Suprapubic skin (tissue), 4 donors: ENCODE measurements at places on chromosomes 4 and X. TPM values are rescaled to one million over a fixed set of nuclear protein-coding genes. Genes with fewer than 3 reads are reported as not detected.

CT45A1 gene
- total RNA-seq: not detected

GRCh38 chr4:31052519-31052918 lies 332.4 kb downstream of the PCDH7 start:
- no peak for DNase-seq

- no peak for DNase-seq
These were observed 84.9 kb downstream of the GAB1 start for GRCh38 chr4:143421609-143422008.

- no peak for DNase-seq
These were observed 45.8 kb upstream of the ITM2A start for GRCh38 chrX:79412972-79413371.

GRCh38 chrX:129478516-129478915 lies 44.8 kb downstream of the SMARCA1 start:
- no peak for DNase-seq

DNA sequence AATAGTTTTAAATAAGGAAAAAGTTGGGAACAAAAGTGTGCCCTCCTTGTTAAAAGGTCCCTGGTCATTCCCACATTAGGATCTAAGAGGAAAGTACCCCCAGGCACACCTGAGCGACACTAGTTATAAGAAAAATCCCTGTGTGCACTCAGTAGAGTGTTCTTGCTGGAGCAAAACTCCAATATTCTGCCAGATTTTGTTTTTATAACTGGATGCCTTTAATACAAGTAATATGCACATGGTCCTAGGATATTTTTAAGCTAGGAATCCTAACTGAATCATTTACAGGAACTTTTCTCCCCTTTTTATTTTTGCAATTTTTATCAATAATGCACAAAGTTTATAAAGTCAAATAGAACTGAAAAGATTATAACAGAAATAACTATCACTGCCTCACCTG lies 68.6 kb downstream of the BEND4 start:
- DNase-seq: no peak

RTL5 gene
- total RNA-seq: 1.3 TPM

DNA sequence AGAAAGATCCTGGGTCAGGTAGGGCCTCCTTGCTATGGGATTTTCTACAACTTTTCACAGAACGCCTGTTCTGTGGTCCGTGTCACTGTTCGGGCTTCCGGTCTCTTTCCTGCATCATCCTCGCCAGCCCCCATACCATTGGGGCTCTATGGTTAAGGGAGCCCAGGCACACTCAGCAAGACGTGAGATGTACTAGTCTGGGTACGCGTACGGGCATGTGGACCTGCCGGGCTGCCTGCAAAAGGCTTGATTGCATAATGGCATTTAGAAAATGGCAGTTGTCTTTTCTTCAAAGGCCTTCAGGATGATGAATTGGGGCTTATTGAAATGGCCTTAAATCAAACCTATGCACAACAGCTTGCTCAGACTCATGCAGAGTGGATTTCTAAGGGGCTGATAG lies 86.7 kb downstream of the CNGA2 start:
- no peak for DNase-seq

- DNase-seq: no peak
These were observed 195.9 kb downstream of the KDR start for GRCh38 chr4:54929459-54929858.

GRCh38 chr4:1327526-1328266 lies 19.3 kb upstream of the UVSSA start:
- no peak for DNase-seq

DNA sequence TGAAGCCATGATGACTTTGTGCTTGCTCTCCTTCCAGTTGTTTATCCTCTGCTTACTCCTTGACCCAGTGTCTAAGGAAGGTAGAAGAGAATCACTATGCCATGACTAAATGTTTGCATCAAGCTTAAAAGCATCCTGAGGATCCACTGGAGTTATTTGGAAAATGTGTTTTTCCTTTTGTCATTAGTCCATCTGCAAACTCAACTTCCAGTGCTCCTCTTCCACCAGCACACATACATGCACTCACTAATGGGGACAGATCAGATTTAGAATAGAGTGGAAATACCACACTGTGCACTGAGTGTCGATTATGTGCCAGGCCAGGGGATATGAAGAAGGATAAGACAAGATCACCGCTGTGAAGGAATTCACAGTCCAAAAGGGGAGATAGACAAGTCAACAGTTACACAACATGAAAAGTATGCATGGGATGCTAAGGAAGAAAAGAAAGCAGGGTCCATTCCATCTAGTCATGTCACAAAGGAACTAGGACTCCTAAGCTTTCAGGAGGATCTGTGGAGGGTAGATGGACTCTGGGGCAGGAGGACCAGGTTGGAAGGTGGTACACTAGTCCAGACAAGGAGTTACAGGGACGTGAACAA lies 1.9 kb downstream of the OCIAD2 start:
- DNase-seq: no peak

DNA sequence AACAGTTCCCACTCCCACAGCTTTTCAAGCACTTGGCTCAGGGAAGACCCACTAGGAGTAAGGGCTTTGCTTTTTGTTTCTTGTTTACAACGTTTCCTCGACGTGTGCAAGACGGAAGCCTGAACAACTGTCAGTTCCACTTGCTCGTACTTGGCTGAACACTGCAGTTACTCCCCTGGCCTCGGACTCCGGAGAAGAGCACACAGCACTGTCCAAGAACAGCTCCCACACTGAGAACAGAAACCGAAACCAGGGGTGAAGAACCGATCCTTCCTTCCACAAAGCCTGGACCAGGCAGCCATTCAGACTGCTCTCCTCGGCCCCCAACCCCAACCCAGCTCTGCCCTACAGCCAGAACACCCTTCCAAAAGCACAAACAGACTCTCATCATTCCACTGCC lies 25.5 kb downstream of the IRF2 start:
- DNase-seq: no peak

PLS3 gene
- total RNA-seq: 129 TPM

DNA sequence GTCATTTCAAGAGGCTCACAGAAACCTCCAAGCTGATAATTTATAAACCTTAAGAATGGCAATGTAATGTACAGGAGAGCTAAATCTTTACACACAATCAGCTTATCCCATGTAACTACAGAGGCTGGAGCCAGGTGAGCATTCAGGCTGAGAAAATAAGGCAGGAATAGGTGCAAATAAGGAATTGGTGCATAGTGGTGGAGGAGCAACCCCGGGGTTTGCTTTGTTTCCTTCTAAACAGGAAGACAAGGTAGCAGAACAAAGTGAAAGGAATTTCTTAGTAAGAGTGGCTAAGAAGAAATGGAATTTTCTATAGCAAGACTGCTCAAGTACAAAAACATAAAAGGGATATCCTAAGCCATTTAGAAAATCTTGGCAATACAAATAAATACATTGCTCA lies 82.4 kb downstream of the NR3C2 start:
- no peak for DNase-seq

GRCh38 chr4:27357283-27357682 lies 496.6 kb downstream of the STIM2 start:
- DNase-seq: no peak

GRCh38 chr4:119795986-119796578 lies 167.5 kb upstream of the PDE5A start:
- DNase-seq: no peak

ZC4H2 gene
- 2.8 TPM for total RNA-seq

FRG2 gene
- not detected for total RNA-seq

LRCH2 gene
- total RNA-seq: 1.4 TPM

DNA sequence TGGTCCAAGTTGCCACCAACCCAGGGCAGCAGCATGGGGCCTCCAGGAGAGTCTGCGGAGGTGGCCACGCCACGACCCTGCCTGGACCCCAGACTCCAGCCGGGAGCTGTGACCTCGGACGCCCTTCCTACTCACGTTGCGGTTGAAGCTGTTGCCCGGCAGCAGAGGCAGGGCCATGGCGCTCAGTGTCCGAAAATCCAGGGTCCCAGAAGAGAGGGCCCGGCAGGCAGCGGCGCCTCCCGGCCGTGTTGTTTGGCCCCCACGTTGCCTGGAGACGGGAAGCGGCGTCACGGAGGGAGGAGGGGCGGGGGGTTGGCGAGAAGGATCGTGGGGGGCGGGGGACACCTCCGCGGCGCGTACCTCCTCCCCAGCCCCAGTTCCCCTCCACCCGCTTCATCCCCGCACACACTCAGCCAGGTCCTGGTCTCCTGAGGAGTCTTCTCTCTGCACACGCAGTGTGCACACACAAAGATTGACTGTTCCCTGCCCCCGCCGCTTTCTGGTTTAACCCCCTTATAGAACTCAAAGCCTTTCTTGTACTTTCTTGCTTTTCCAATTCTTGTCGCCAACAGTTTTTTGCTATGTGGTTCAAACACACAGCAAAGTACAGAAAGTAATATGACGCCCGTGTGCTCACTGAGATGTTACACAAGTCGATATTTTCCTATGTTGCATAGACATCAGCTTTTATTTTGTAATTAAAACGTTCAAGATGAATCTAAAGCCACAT lies at the start of gene EFHC2:
Gene EFHC2, minus strand, starts transcription at position 261 of the 730 bp plus-strand sequence. Its CDS starts 84 bp downstream, at position 177.
- DNase-seq: peak; percentile 70

GALNTL6 gene
- 0.26 TPM for total RNA-seq

- DNase-seq: no peak
These were observed 77.9 kb upstream of the NAP1L5 start for GRCh38 chr4:88775529-88775928.

CCNQ gene
- 16.4 TPM for total RNA-seq

SPANXA1 gene
- not detected for total RNA-seq

DNA sequence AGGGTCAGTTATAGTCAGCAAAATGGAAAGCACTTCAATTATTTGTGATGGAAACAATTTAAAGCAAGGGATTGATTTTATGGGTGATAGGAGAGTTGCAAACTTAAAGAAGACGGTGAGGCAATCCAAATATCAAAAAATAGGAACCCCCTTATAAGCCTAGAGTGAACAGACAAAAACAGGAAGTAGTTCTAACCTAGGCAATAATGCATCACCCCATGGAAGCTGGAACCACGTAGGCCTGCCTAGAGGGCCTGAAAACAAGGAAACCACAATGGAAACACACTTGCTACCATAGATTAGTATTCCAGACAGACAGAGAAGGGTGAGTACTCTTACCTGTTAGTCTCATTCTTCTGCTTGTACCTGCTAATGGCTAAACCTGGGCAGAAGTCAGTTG lies 13.5 kb upstream of the GK2 start:
- no peak for DNase-seq

FAM149A gene
- total RNA-seq: 4.3 TPM

DNA sequence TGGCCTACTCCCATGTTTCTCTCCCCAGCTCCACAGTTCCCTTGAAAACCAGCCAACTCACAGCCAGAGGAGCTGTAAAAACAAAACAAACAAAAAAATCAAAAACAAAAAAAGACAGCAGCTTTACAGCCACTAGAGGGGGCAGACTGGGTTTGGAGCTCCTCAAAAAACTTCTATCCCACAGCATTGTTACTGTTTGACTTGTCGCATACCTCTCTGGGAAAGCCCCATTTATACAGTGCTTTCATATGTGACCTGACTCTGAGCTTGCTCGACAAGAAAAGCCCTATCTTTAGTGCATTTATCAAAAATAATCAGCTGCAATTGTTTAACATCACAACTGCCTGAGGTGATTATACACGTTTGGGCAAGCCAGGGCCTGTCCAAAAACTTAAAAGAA lies 21.6 kb downstream of the TSPAN6 start:
- DNase-seq: no peak

DNA sequence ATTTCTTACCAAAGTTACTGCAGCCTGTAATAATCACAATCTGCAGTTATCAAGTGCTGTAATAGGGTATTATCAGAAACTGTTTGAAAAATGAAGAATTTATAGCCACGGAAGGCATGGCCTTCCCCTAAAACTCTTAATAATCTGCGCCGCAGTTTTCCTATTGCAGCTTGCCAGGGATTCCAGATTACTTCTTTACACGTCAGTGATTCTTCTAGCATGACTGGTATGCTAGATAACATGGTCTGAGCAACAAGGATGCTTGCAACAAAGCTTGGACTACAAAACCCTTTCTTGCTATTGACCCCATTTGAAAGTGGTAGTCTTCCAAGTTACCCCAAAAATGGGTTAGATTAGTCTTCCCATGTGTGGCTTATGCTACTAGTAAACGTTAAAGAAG lies 47.2 kb upstream of the GK2 start:
- no peak for DNase-seq

ZNF711 gene
- 6.8 TPM for total RNA-seq

DNA sequence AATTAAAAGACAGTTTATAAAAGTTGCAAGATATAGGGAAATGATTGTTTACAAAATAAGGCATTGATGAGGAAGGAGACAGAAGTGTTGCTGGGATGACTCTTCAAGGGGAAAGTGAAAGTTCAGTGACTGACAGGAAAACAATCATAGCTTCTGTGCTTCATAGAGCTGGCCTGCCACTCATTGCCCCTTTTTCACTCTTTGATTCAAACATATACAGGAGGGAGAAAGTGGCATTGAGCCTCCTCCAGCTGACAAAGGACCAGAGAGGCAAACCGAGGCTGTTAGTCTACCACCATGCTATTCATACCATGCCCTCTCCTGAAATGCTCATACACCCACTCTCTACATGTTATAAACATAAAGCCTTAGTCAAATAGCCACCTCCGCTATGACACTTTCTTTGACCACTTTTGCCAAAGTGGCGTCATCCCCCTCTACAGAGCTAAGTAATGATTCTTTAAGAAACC lies 79.2 kb upstream of the ATOH1 start:
- DNase-seq: no peak

DNA sequence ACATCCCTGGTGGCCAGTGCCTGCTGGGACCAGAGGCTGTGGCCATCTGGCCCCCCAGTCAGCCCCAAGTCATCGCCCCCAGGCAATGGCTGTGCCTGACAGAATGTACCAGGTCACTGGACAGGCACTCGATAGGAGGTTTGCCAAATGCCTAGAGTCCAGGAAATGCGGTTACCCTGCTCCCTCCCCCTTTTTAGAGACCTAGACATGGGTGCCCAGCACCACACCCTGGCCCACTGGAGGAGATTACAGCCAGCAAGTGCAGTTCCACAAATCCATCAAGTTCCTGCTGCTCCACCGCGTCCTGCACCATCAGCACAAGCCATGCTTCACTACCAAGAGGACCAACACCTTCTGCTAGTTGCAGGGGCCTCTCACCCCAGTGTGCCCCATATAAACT lies 16.2 kb upstream of the ZFX start:
- DNase-seq: no peak

TMEM271 gene
- 8.7 TPM for total RNA-seq

DNA sequence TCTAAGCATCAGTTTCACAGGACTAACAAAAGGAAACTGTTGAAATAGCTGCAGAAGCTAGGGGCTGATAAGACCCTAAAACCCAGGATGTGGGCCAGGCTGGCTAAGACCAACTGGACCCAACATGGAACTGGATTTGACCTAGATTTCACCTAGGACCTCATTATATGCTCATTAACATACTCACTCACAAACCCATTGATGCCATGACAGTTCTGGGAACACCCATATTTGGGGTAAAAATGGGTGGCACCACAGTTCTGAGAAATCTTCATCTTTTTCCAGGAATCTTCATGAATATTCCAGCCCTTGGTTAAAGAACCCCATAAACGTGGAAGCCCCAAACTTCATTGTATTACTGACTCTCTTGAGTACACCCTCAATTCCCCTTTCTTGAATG lies 41.1 kb downstream of the HSD17B13 start:
- no peak for DNase-seq

DNA sequence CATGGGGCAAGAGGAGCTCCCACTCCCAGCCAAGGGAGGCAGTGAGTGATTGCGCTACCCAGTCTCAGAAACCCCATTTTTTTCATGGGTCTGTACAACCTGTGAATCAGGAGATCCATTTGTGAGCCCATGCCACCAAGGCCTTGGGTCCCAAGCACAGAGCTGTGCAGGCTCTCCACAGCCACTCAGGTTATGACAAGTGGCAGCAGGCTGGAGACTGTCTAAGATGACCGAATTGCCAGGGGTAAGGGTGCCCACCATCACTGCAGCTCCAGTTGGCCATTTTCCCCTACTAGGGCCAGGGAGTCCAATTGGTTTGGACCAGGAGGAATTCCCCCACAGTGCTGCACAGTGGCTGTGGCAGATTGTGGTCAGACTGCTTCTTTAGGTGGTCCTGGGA lies 407.5 kb upstream of the KLHL4 start:
- no peak for DNase-seq

SMR3B gene
- total RNA-seq: not detected
